Ecto neural progenitor cell (in vitro differentiated cells): ENCODE measurements at places on chromosomes 12 and 14.

- no peak for DNase-seq
Observed at GRCh38 chr12:19191563-19191962, 62.0 kb downstream of the PLEKHA5 start.

GRCh38 chr12:95212586-95212985 lies 4.7 kb downstream of the FGD6 start:
- DNase-seq: no peak

DNA sequence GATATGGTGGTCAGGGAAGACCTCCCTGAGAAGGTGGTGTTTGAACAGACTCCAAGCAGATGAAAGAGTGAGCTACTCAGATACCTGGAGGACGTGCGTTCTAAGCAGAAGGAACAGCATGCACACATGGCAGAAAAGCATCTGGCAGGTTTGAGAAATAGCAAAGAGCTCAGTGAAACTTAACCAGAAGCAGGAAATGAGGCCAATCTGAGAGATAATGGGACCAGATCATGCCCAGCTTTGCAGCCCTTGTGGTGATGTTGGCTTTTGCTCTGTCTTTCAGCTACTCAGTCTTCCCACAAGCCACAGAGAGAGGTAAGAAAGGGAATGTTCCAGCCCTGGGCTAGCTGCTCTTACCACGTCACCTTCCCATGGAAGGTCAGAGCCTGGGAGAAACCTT lies 176.3 kb upstream of the GSC start:
- DNase-seq: no peak

- no peak for DNase-seq
Observed at GRCh38 chr14:21880918-21881317, 207.3 kb upstream of the OR4E1 start.

DNA sequence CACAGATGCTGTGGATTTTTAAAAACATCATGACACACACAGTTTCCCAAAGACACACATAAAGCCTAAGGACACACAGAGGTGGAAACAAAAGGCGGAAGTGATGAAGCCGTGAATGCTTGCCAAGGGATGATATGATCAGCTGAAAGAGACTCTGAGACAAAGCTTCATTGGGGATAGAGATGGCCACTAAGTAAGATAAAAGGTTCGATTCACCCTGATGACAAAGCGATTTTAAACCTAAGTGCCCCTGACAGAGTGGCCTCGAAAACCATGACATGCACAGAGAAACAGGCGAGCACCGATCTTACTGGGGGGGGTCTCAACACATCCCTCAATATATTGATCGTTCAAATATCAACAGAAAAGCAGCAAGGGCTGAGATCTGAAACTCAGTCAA lies 20.3 kb upstream of the EIF5 start:
- DNase-seq: no peak

DNA sequence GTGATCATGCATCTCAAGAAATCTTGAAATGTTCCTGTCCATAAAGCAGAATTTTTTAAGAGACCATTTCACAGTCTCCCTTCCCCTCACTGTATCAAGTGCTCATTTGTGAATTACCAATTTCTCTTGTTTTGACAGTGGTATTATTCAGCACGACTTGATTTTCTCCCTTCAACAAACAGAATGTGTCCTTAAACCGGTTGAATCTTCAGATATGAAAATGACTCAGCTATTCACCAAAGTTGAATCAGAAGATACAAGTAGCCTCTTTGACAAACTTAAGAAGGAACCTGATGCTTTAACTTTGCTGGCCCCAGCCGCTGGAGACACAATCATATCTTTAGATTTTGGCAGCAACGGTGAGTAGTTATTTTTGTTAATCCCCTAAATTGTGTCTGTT lies 25.5 kb upstream of the SNAPC1 start:
- DNase-seq: no peak

DNA sequence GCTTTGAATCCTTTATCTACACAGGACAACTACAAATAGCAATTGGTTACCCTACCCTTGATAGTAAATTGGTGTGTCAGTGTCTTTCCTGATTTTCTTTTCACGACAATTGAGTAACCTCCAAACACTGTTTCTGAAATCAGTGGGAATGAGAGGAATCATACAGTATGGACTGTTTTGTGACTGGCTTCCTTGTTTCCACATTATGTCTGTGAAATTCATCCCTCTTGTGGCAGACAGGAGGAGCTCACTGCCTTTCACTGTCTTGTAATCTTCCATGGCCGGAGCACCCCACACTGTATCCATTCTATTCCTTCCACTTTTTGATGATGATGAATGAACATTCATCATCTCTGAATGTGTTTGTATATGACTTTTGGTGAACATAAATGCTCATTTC lies 164.0 kb upstream of the PZP start:
- no peak for DNase-seq

DNA sequence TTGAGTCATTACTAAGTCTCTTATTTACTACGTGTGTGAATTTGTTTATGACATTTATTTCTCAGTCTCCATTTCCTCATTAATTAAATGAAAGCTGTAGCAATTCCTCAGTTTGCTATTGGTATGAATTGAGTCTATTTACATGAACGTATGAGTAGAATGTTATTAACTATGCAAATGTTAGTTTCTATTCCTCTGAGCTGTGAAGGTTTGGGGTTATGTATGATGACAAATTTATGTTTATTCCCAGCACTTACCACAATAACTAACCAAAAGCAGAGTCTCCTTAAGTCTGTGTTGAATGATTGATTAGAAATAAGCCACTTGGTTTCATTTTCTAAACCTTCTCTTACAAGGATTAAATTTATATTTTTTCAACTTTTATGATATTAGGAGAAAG lies 1340.9 kb downstream of the FSCB start:
- DNase-seq: no peak
